ENCODE measurements at places on chromosomes 5 and 9.

DNA sequence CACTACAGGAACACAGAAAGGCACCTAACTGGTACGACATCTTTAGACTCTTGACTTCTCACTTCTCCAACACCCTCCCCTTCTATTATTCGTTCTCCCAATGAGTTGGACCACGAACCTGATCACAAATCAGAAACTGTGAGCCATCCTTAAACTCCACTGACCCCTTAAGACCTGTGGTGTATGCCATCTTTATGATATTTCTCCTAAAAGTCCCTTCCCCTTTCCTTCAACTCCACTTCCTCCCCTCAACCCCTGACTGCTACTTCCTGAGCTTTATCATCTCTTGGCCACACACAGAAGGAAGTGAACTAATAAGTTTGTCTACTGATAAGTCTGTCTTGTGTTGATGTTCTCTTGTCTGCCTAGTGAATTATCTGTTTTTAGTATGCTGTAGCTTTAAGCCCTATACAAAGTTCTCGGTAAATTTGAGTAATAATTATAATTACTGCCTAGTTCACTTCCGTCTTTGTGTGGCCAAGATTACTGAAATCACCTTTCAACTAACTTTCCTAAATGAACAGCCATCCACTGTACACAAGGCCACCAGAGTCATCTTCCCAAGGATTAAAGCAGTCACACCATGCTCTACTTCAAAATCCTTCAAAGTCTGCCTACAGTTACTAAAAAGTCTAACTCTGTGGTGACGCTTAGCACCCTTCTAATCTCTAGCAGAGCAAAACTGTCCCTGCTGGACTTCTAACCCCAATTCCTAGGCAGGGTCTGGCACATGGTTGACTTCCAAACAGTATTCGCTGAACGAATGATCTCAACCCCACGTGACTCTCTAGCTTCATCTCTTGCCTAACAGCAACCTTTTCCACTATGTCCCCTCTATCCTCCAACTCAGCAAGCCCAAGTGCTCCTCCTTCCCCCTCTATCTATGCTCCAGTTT is 23.2 kb downstream of the ELOVL7 start:
- no peak for DNase-seq

DNA sequence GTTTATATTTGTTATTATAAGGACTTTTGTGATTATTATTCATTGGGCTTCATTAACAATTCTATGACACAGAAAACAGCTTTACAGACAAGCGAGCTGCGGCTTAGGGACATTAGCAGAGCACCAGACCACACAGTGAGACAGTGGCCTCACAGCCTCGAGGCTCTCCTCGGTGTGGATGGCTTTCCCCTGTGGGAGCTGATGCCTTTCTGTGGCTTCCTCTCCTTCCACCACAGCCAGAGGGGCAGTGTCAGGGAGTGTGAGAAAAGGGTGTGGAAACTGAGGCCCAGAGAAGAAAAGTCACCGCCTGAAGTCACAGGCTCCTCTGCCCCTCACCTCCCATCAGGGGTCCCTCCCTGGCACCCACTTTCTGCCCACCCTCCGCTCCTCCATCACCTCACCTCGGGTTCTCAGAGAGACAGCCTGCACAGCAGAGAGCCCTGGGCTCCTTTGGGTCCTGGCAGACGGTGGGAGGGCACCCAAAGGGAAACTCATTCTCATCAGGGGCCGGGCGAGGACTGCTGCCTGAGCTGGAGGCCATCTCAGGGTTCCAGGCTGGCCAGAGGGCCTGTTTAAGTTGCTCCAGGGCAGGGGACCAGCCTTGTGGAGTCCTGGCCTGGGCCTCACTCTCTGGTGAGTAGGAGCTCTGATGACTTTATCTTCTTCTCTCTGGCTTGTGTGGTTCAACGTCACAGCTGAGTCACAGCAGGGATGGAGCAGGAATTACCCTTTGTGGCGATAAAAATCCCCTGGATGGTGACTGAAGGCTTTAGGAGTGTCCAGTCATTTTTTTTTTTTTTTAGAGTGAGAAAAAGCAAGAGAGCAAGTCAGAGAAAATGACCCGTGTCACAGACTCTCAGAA is 830 bp downstream of the TRAF1 start:
- peak; percentile 67 for DNase-seq

GRCh38 chr5:117680426-117680825 is 1105.8 kb upstream of the SEMA6A start:
- DNase-seq: no peak

- no peak for DNase-seq
Observed at GRCh38 chr5:60978968-60979367, 34.0 kb downstream of the NDUFAF2 start.

GRCh38 chr5:32639943-32640342 is 54.6 kb downstream of the SUB1 start:
- DNase-seq: no peak

DNA sequence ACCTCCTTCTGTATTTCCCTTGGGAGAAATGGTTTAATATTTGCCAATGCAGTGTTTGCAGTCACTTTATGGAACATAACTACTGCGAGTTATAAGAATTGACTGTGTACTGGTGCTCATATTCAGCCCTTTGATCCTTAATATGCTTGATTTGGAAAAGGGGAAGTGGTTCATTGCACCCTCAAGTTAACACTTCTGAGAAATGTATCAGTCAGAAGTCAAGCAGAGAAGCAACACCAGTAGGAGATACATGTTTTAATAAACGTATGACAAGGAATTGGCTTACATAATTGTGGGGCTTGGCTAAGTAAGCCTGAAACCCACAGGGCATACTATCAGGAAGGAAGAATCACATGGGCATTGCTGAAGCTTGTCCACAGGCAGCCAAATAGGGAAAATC is 131.0 kb upstream of the SPRY4 start:
- DNase-seq: no peak

DNA sequence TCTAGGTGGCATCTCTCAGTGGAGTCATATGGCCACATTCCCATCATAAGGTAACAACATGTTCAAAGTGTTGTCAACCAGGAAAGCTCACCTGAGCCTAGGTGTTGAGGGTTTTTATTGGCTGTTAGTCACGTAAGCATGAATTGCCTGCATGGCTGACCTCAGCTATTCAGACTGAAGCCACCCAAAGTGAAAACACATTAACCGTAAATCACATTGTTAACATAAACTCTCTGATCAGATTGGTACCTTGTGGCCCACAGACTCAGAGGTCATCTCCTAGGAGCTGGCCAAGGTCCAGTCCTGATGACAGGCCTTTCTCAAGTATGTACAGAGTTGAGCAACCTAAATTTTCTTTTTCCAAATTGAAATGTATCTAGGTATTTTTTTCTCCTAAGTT is 26.7 kb downstream of the SRFBP1 start:
- no peak for DNase-seq

- no peak for DNase-seq
Observed at GRCh38 chr5:106940301-106940846, 730.4 kb downstream of the EFNA5 start.

DNA sequence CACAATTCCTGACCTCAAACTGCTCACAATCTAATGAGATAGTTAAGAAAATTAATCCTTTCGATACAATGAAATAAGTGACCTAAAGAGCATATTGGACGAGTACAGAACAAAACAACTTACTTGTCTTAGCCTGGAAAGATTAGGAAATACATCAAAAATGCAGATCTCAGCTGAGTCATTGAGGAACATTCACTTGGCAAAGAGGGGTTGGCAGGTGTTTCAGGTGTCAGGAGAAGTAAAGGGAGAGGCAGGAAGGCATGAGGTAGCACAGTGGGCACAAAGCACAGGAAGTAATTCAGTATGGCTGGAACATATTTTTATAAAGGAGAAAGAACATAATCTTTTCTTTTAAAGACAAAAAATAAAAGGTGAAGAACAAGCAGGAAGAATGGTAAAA is 628.8 kb upstream of the RGMB start:
- DNase-seq: no peak

DNA sequence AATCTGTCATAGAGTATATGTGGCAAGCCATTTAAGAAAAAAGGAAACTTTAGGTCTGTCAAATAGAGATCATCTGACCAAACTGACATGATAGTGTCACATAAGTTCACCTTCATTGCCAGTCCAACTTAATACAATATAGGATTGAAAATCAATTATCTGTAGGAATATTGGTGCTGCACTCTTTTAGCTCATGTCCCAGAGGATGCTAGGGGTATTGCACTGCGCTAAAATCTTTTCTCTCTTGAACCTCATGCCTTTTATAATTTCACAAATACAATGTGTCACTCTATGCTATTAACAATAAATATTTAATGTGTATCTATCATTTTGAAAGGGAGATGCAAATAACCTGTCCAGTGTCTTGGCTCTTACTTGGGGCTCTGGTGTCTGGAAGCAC is 72.4 kb upstream of the FAM120A start:
- no peak for DNase-seq

- DNase-seq: no peak
Observed at GRCh38 chr9:77221431-77221830, 44.1 kb downstream of the VPS13A start.

- no peak for DNase-seq
Observed at GRCh38 chr5:175464942-175465233, 13.5 kb upstream of the SFXN1 start.

DNA sequence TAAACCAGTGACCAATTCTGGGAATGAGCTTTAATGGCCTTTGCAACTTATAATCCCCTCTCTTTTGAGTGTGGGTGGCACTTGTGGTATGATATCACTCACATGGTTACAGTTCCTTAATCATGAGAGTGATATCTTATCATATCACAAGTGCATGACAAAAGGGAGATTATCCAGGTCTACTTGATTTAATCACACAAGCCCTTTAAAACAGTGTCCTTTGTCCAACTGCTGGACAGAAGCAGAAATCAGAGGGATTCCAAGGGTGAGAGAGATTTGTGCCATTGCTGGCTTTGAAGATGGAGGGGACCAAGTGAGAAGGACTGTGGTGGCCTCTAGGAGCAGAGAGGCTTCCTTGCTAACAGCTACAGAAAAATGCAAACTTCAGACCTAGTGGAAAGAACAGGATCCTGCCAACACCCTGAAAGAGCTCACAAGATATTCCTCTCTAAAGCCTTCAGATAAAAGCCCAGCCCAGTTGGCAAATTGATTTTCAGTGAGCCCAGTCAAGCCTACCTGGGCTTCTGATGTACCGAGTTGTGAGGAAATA is 279.0 kb upstream of the TLE4 start:
- DNase-seq: no peak

DNA sequence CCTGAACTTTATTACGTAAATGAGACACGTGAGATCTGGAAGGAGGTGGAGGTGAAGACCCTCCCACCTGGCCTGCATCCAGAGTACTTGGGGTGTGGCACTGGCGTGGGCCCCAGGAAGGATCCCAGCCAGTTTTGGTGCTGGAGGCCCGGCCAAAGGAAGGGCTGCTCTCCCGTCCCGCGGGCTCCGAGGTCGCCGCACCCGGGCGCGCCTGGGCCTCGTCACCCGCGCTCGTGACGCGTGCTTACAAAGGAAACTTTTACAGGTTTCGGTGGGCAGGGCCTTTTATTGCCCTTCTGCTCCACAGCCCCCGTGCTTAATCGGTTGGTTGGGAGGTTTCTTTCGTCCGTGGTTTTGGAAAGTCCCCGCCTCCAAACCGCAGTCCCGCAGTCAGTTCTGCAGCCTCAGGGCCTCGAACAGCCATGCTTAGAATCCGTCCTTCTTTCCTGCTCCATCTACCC is 29.2 kb downstream of the CDKN2A start:
- DNase-seq: no peak
